ENCODE measurements at places on chromosomes 6 and 20.

GRCh38 chr6:41602422-41602743, 35.9 kb upstream of the MDFI start:
- DNase-seq: no peak

- no peak for DNase-seq
Measured at GRCh38 chr6:89680551-89680950, 42.0 kb upstream of the LYRM2 start.

DNA sequence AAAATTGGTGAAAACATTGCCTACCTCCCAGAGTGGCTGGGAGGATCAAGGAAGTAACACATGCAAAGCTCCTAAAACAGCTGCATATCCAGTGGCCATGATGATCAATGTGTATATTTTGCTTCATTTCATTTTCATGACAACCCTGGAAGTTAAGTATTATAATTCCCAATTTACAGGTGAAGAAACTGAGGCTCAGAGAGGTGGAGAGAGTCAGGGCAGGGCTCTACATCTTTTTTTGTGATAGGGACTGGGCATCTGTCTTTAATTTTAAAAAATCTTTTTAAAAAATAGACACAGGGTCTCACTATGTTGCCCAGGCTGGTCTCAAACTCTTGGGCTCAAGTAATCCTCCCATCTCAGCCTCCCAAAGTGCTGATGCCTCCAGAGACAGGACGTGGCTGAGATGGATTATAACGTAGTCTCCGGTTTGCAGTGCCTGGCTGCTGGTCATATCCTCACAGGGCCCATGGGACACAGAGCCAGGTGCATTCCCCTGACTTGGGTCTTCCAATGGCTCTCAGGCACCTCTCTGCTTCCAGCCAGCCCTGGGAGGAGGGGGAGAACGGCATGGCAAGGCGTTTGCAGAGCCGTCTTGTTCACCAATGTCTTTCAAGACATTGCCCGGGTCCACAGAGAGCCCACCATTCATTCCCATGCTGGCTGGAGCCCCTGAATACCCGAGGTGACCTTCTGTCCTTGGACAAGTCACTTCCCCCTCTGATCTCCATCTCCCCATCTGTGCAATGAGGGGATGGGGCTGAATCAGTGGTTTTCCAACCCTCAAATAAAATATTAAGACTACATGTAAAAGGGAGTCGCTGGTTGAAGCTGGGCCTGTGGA, 38.3 kb downstream of the HNF4A start:
- no peak for DNase-seq

DNA sequence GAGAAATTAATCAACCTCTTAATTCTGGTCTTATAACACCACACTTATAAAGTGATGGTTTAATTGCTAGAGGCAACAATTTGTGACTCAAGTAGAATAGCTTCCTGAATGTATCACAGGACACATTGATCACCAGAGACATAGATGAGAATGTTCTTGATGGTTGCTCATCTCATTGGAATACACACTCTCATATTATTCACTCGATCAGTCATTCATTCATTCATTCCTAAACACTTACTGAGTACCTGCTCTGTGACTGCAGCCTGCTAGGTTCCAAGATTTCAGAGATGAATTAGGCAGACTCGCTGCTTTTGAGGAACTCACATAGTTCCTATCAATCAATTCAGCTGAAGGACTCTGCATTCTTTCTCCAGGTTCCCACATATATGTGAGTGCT, 365.1 kb upstream of the SOX4 start:
- no peak for DNase-seq

- no peak for DNase-seq
Measured at GRCh38 chr20:63693733-63694583, 2.5 kb upstream of the TNFRSF6B start.
